Type B pancreatic cell (in vitro differentiated cells): ENCODE measurements at places on chromosomes 1 and 21. TPM values are rescaled to one million over a fixed set of nuclear protein-coding genes. Genes with fewer than 3 reads are reported as not detected.
A peak's percentile ranks its signal among the peaks of the same experiment; 100 is the strongest.

The WDR4 gene
- total RNA-seq = 19.1 and 25.6 TPM in 2 replicates

- peak overlapping the region; percentile 92 for H3K27ac ChIP-seq
- peaks cover 31% of the 10 kb centered on the region for H3K4me1 ChIP-seq
- H3K4me3 ChIP-seq = peak overlapping the region; percentile 92
- peaks cover 4% of the 10 kb centered on the region for H3K36me3 ChIP-seq
- peaks cover 12% of the 10 kb centered on the region for H3K27me3 ChIP-seq
- DNase-seq = peak; percentile 76
Measured at GRCh38 chr1:65066766-65067490, 81.1 kb upstream of the AK4 start.

- no peaks in the 10 kb centered on the region for H3K27me3 ChIP-seq
- H3K4me1 ChIP-seq = peaks cover 16% of the 10 kb centered on the region
- no peak overlapping the region for H3K27ac ChIP-seq
- H3K4me3 ChIP-seq = no peak overlapping the region
- H3K36me3 ChIP-seq = no peaks in the 10 kb centered on the region
Measured at GRCh38 chr1:50705041-50705440, 255.0 kb downstream of the FAF1 start.

The IGSF5 gene
- 1.5 TPM in 2 replicates for total RNA-seq

GRCh38 chr1:180969434-180969833 is 53.2 kb downstream of the STX6 start:
- H3K4me1 ChIP-seq = peaks cover 14% of the 10 kb centered on the region
- no peaks in the 10 kb centered on the region for H3K27me3 ChIP-seq
- no peak for DNase-seq
- H3K4me3 ChIP-seq = no peak overlapping the region

DNA sequence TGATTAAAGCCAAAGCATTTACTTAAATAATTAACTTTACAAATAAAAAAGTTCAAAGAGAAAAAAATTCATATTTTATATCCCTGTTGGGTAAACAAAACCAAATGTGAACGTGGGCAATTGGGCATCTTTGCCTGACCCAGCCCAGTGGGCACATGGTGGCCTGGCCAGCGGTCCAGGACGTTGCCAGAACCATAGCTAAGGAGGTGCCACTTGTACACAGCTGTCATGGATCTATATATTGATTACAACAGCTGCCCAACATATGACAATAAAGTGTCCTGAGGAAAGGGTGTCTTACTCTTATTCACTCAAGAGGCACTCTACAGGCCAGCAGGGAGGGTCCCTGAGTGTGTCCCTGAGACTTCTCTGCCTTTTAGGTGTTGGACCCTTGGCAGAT is 78.5 kb downstream of the BCAR3 start:
- no peak overlapping the region for H3K27ac ChIP-seq
- no peaks in the 10 kb centered on the region for H3K27me3 ChIP-seq
- no peak for DNase-seq
- peaks cover 26% of the 10 kb centered on the region for H3K36me3 ChIP-seq
- H3K4me1 ChIP-seq = peaks cover 51% of the 10 kb centered on the region
- no peak overlapping the region for H3K4me3 ChIP-seq

DNA sequence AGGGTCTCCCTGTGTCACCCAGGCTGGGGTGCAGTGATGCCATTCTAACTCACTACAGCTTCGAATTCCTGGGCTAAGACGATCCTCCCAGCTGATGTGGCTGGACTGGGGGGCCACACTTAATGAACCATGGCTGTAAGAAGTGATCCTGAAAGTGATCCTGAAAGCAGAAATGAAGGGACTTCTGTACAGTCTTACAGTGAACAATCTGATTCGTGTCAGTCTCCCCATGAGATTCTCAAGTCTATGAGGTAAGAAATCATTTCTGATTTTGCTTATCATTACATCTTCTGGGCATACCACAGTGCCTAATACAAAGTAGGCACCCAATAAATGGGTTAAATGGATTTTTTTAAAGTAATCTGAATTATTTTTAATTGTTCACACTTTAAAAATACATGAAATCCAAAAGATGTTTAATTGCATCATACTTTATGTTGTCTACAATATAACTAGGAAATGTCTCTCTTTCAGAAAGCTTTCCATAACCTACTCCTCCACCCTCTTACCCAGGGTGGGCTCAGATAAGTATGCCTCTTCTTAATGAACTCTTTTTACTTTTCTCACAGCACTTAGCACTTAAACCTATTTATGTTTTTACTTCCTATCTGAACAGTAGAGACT is 21.5 kb downstream of the TUT4 start:
- DNase-seq = no peak
- H3K27me3 ChIP-seq = no peaks in the 10 kb centered on the region
- peaks cover 5% of the 10 kb centered on the region for H3K4me1 ChIP-seq
- peaks cover 29% of the 10 kb centered on the region for H3K36me3 ChIP-seq
- no peak overlapping the region for H3K27ac ChIP-seq

The CELA3A gene
- total RNA-seq = 0.40 TPM in 1 of 2 replicates, not detected in the other

The CD1B gene
- total RNA-seq = not detected in 2 replicates

The LIN28A gene
- 3.1 and 26.2 TPM in 2 replicates for total RNA-seq

The TRIM67 gene
- total RNA-seq = 0.65 and 2.1 TPM in 2 replicates

- H3K27me3 ChIP-seq = no peaks in the 10 kb centered on the region
- no peak overlapping the region for H3K4me3 ChIP-seq
- no peaks in the 10 kb centered on the region for H3K4me1 ChIP-seq
- peaks cover 4% of the 10 kb centered on the region for H3K36me3 ChIP-seq
- no peak for DNase-seq
Measured at GRCh38 chr1:66833112-66833511, 32.0 kb upstream of the INSL5 start.

The LEFTY2 gene
- total RNA-seq = not detected in 2 replicates

GRCh38 chr1:152907686-152908601 is at the start of gene IVL:
Gene IVL, plus strand, starts transcription at chr1:152908546. Its CDS starts 1,252 bp downstream, at chr1:152909798.
- no peaks in the 10 kb centered on the region for H3K36me3 ChIP-seq
- no peaks in the 10 kb centered on the region for H3K27me3 ChIP-seq
- H3K4me3 ChIP-seq = no peak within 1 kb of the TSS
- DNase-seq = no peak

DNA sequence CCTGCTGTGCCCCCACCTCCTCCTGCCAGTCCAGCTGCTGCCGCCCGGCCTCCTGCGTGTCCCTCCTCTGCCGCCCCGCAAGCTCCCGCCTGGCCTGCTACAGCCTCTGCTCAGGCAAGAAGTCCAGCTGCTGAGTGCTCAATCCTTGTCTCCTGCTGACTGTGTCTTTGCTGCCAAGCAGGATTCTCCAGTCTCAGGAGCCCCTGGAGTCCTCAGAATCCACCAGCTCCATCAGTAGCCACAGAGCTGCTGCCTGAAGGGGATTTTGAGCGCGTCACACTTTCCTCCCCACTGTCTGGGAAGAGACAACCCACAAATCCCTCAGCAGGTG is 973 bp downstream of the KRTAP10-11 start:
- peaks cover 4% of the 10 kb centered on the region for H3K4me1 ChIP-seq
- peaks cover 9% of the 10 kb centered on the region for H3K27me3 ChIP-seq
- H3K4me3 ChIP-seq = no peak overlapping the region
- DNase-seq = no peak
- no peaks in the 10 kb centered on the region for H3K36me3 ChIP-seq
- no peak overlapping the region for H3K27ac ChIP-seq

The PLEKHA6 gene
- total RNA-seq = 37.8 and 63.1 TPM in 2 replicates

The NHLH1 gene
- 0.48 and 2.2 TPM in 2 replicates for total RNA-seq

The A3GALT2 gene
- total RNA-seq = 0.29 TPM in 1 of 2 replicates, not detected in the other

GRCh38 chr21:28215214-28215954 is 777.3 kb downstream of the LTN1 start:
- H3K36me3 ChIP-seq = no peaks in the 10 kb centered on the region
- no peak overlapping the region for H3K27ac ChIP-seq
- no peak for DNase-seq
- no peaks in the 10 kb centered on the region for H3K27me3 ChIP-seq

- H3K36me3 ChIP-seq = peaks cover 7% of the 10 kb centered on the region
- peak overlapping the region; percentile 95 for H3K27ac ChIP-seq
- peaks cover 35% of the 10 kb centered on the region for H3K4me1 ChIP-seq
- peaks cover 5% of the 10 kb centered on the region for H3K27me3 ChIP-seq
- DNase-seq = no peak
Measured at GRCh38 chr21:34796518-34797200, 127.9 kb downstream of the CLIC6 start.

- no peak for DNase-seq
- H3K4me1 ChIP-seq = peaks cover 13% of the 10 kb centered on the region
- no peak overlapping the region for H3K27ac ChIP-seq
- no peak overlapping the region for H3K4me3 ChIP-seq
- peaks cover 8% of the 10 kb centered on the region for H3K36me3 ChIP-seq
- H3K27me3 ChIP-seq = no peaks in the 10 kb centered on the region
Measured at GRCh38 chr1:15946571-15947381, 29.1 kb downstream of the ZBTB17 start.

DNA sequence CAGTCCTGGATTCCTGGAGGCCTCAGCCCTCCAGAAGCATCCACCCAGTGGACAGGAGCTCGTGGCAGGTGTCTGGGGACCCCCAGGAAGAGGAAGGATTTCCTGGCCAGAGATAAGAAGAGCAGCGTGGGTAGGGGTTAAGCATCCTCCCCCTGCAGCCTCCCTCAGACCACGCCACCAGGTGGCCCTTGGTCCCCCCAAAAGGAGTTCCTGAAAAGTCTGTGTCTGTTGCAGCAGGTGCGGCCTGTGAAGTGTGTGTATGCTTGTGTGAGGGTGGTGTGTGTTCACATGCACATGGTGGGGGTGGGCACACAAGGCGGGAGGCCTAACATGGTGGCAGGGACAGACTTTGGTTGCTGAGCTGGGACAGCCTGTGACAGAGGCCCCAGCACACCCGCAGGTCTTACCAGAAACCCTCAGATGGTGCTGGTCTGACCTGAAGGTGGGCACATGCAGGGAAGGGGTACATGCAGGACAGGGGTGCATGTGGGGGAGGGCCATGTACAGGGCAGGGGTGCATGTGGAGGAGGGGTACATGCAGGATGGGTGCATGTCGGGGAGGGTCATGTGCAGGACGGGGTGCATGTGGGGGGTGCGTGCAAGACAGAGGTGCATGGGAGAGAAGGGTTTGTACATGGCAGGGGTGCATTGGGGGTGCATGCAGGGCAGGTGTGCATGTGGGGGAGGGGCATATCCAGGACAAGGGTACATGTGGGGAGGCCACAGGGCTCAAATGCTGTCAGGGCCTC is 18.2 kb upstream of the RUNX3 start:
- no peak overlapping the region for H3K27ac ChIP-seq

The KCNQ4 gene
- total RNA-seq = 0.85 and 1.1 TPM in 2 replicates

The WDR64 gene
- total RNA-seq = not detected in 2 replicates

DNA sequence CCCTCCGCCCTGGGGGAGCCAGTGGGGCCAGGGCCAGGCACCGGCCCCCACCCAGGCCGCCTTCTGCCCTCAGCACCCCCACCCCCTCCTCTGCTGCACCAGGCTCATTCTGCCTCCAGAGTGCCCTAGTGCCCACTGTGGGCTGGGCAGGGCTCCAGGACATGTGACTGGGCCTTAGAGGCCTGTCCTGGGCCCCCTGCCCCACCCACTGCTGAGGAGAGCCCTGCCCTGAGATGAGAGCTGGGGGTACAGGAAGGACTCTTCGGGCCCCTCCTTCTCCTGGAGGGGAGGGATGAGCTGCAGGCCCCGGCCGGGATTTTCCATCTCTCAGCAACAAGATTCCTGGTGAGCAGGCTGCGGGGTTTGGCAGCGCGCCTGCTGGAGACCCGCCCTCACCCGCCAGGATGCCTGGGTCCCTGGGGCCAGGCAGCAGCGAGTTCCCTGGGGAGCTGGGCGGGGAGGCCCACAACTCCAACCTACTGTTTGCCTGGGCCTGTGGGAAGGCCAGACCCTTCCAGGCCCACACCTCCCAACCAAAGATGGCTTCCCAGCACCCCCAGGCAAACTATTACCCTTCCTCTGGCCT is 14.0 kb downstream of the AHDC1 start:
- peaks cover 21% of the 10 kb centered on the region for H3K4me1 ChIP-seq
- peaks cover 4% of the 10 kb centered on the region for H3K36me3 ChIP-seq
- no peaks in the 10 kb centered on the region for H3K27me3 ChIP-seq
- H3K27ac ChIP-seq = no peak overlapping the region
- no peak overlapping the region for H3K4me3 ChIP-seq
- DNase-seq = no peak

The RNF186 gene
- total RNA-seq = 1.3 and 1.9 TPM in 2 replicates

GRCh38 chr1:21270086-21270689 is 20.1 kb downstream of the ECE1 start:
- no peak for DNase-seq
- H3K4me3 ChIP-seq = no peak overlapping the region
- H3K36me3 ChIP-seq = peaks cover 23% of the 10 kb centered on the region
- H3K27ac ChIP-seq = no peak overlapping the region

The DIO1 gene
- total RNA-seq = 4.1 and 6.0 TPM in 2 replicates

- H3K36me3 ChIP-seq = no peaks in the 10 kb centered on the region
- H3K27ac ChIP-seq = no peak overlapping the region
- H3K27me3 ChIP-seq = peaks cover 4% of the 10 kb centered on the region
- H3K4me3 ChIP-seq = no peak overlapping the region
- peak; percentile 52 for DNase-seq
- no peaks in the 10 kb centered on the region for H3K4me1 ChIP-seq
Measured at GRCh38 chr1:33725037-33725436, 138.8 kb upstream of the HMGB4 start.

The SYT2 gene
- 4.9 and 11.9 TPM in 2 replicates for total RNA-seq

The TRABD2B gene
- 2.2 and 6.7 TPM in 2 replicates for total RNA-seq

DNA sequence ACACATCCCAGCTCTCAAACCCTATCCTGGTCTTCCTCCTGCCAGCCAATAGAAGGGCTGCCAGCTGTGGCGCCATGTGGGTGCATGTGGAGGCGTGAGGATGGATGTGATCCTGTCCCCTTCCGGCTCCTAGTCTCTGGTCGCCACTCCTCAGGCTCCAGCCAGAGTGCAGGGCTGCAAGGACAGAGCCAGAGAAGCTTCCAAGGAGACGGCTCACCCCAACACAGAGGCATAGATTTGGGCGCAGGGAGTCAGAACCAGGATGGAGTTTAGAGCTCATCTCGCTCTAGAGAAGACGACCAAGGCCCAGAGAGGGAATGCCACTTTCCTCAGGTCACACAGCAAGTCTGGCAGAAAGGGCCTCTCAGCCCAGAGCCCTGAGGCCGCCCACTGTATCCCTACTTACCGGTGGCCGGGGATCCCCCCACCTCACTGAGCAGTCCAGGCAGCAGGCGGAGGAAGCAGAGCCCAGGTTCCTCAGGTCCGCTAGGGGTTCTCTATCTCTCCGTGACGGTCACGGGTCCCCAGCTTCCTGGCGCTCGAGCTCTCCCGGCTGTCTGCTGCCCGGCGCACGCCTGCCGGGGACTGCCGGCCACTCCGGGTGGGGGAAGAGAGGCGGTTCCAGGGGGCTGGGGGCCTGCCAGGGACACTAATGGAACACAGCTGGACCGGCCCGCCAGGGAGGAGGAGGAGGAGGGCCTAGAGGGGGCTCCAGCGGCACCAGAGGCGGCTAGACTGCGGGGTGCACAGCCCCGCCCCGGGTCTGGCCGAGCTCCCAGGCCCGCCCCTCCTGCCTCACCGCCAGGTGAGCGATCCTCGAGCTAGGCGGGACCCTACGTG is at the start of gene COL16A1:
COL16A1 (minus strand) TSS at position 587 of the 840 bp plus-strand sequence. CDS start 1,824 bp downstream, outside the sequence.
- peaks cover 25% of the 10 kb centered on the region for H3K27me3 ChIP-seq
- peak within 1 kb of the TSS; percentile 20 for H3K27ac ChIP-seq
- peak within 1 kb of the TSS; percentile 77 for H3K4me3 ChIP-seq
- H3K4me1 ChIP-seq = peaks cover 70% of the 10 kb centered on the region

GRCh38 chr1:51566260-51566659 is 47.2 kb upstream of the EPS15 start:
- H3K27ac ChIP-seq = no peak overlapping the region
- no peaks in the 10 kb centered on the region for H3K36me3 ChIP-seq
- H3K27me3 ChIP-seq = no peaks in the 10 kb centered on the region

- no peak overlapping the region for H3K4me3 ChIP-seq
- no peak overlapping the region for H3K27ac ChIP-seq
- peaks cover 40% of the 10 kb centered on the region for H3K36me3 ChIP-seq
- DNase-seq = no peak
- H3K4me1 ChIP-seq = peaks cover 38% of the 10 kb centered on the region
Measured at GRCh38 chr1:12338823-12339222, 109.0 kb downstream of the VPS13D start.
